ENCODE measurements at places on chromosomes 12 and 14.

- DNase-seq = no peak
Measured at GRCh38 chr12:501722-502447, 42.1 kb downstream of the B4GALNT3 start.

DNA sequence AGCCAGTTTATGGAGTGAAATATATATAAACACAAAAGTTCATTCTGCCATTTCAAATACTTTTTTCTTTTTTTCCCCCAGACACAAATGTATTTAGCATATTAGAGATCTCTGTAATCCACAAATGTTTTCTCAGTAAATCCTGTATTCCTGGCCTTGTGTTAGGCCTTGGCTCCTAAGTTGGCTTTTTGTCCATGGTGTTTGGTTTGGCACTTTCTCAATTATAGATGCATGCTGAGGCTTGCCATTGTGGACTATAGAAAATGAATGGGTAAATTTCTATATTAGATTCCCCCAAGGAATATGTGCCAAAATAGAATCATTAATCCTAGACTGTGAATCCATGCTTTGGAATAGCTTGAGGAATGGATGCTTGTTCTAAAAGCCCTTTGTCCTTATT, 17.0 kb downstream of the RIC8B start:
- no peak for DNase-seq

- no peak for DNase-seq
Measured at GRCh38 chr12:68180792-68181744, 21.5 kb upstream of the IFNG start.

- DNase-seq = peak; percentile 54
Measured at GRCh38 chr14:103517174-103517566, 5.5 kb downstream of the CKB start.

GRCh38 chr12:108526482-108527165, 11.5 kb downstream of the FICD start:
- DNase-seq = no peak
